ENCODE measurements at places on chromosomes 7 and 10. TPM values are rescaled to one million over a fixed set of nuclear protein-coding genes. Genes with fewer than 3 reads are reported as not detected.

- no peak for DNase-seq
Observed at GRCh38 chr7:89796481-89796880, 357.8 kb upstream of the STEAP1 start.

DNA sequence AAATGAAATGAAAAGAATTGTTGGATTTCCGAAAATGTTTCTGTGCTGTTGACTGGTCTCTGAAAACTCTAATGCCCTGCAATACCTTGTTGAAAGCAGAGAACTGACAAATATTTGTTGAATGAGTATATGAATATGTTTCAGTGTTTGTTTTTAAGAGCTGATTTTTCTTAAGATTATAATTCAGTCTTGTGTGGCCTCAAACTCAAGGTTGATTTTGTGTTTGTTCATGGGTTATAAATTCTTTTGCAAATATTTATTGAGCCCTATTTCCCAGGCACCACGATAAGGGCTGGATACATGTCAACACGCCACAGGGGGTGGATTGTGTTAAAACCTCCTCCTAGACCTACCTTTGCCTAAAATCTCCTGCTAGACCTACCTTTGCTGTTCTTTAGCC is 203.9 kb upstream of the PLPP4 start:
- DNase-seq, result no peak

- DNase-seq, result no peak
Observed at GRCh38 chr10:19815036-19815730, 1.0 kb upstream of the PLXDC2 start.

GRCh38 chr7:155094636-155095135 is 24.6 kb downstream of the HTR5A start:
- DNase-seq, result no peak

GRCh38 chr7:108286290-108286904 is 156.2 kb upstream of the LAMB4 start:
- DNase-seq, result no peak

GRCh38 chr7:82362129-82362706 is 81.4 kb downstream of the CACNA2D1 start:
- no peak for DNase-seq

Gene PRKG1
- 4.1 TPM for total RNA-seq

All from dermis blood vessel endothelial cell (primary cell).